Activated CD4-positive, CD25-positive, alpha-beta regulatory T cell (primary cell): ENCODE measurements at places on chromosomes 4 and X.

- no peak for DNase-seq
Observed at GRCh38 chr4:97646997-97647396, 496.3 kb downstream of the STPG2 start.

DNA sequence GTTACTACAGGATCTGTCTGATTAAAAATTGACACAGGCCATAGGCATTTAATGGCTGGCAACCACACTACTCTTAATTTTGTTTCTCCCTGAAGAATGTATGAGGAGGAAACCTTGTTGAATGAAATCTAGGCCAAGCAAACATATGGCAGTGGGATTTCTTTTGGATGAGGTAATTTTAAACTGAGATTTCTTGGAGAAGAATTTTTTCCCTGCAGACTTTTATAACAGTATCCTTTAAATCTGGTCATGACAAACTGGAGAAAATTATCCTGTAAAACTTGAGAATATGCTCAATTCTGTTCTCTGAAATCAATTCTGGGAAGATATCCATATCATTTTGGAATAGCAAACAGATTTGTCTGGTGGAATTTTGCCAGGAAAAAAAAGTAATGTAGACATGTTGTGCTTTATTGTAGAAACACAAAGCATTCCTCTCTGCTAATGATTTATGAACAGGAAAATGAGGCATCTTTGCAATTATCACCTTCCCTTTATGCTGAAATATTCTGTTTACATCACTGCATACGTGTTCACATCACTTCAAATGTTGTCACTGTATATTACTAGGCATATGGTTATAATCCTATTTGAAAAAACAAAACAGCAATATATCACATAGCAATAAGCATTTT is 108.3 kb upstream of the ARSJ start:
- DNase-seq = no peak

- no peak for DNase-seq
Observed at GRCh38 chrX:50635817-50636365, 165.3 kb upstream of the DGKK start.

DNA sequence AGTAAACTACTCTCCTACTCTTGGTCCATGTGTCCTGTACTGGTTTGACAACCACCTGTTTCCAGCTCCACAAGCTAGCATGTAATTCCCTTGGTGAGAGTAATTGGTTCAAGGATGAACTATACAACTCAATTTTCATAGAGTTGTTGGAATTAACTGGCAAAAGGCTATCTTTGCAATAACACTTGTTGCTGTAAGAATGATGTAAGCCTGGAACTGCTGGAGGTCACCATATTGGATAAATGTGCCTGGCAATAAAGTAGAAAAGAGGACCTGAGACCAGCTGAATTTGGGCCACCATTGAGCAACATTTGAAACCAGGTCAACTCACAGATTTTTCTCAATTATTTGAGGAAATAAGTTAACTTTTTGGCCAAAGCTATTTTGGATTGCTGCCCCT is 175.5 kb downstream of the CAMK2D start:
- no peak for DNase-seq

DNA sequence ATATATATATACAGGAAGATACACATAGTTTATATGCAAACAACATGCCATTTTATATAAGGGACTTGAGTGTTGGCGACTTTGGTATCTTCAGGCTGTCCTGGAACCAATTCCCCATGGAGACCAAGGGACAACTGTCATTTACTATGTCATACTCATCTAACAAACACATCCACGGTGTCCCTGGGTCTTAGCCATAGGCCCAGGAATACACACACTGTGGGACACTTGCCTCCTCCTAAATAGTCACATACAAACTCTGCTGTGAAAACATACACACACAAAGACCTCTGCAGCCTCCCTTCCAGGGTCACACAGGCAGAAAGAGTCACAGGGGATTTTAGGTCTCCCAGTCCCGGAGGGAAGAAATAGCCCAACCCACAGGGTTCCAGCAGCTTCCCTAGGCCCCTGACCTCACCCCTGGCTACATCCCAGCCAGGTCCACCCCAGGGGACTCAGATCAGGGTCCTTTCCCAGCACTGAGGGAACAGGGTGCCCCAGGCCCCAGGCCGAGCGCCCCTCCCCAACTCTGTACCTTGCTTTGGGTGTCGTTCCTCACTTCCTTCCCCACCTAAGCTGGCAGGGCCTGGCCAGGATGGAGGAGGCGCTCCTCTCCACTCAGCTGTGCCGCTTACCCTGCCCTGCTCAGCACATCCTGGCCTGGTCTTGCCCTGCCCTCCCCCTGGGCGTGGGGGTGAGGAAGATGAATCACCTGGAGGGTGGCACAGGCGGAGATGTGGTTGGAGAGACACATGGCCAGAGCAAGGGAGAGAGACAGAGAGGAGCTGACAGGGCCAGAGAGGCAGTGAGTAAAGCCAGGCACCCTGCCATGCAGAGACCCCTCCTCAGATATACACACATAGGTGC is 21.8 kb downstream of the FGD1 start:
- DNase-seq = no peak

DNA sequence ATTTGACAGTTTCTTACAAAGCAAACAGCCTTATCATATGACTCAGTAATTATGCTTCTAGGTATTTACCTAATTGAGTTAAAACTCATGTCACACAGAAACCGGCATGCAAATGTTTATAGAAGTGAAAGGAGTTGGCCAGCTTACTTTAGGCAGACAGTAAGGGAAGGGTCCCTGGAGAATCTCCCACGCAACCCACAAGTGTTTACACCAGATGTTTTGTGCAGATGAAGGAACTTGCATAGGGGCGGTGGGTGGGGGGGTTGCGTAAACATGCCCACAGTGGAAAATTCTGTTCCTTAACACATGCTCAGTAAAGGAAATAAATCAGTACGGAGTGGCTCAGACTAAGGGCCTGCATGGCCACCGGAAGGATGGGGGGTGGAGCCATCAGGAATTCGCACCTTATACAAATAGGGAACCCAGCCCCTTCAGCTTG is 330.5 kb upstream of the AADAT start:
- DNase-seq = no peak

- DNase-seq = no peak
Observed at GRCh38 chr4:113406723-113407016, 354.9 kb downstream of the CAMK2D start.

- DNase-seq = no peak
Observed at GRCh38 chrX:120457766-120458180, 11.3 kb downstream of the LAMP2 start.

DNA sequence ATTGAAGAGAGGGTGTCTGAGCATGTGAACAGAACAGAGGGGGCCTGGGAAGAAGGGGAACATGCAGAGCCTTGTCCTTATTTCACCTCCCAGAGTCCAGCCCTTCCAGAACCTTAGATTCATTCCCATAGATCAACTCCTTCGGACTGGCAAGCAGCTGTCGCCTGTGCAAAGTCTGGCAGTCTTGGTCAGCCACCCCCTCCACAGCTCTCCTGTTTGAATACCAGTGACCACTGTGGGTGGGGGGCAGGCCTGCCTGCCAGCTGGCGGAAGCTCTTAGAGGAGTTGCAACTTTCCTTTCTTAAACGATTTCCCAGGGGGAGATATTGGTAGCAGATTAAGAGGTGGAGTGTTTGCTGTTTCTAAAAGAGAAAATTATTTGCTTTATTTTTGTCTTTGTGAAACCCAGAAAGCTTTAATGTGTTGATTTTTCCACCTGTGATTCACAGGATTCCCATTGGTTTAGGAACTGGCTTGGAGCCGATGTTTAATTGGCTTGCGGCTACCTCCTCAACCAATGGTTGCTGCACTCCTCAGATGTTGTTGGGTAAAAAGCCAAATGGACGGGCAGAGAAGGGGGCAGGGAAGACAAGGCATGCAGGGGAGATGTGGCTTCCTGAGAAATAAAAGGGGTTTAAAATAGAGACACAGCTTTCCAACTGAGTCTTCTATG is 62.2 kb upstream of the PRPS1 start:
- DNase-seq = no peak

GRCh38 chr4:11488657-11489452 is 60.2 kb upstream of the HS3ST1 start:
- no peak for DNase-seq

- DNase-seq = no peak
Observed at GRCh38 chr4:20323991-20324390, 72.3 kb downstream of the SLIT2 start.

DNA sequence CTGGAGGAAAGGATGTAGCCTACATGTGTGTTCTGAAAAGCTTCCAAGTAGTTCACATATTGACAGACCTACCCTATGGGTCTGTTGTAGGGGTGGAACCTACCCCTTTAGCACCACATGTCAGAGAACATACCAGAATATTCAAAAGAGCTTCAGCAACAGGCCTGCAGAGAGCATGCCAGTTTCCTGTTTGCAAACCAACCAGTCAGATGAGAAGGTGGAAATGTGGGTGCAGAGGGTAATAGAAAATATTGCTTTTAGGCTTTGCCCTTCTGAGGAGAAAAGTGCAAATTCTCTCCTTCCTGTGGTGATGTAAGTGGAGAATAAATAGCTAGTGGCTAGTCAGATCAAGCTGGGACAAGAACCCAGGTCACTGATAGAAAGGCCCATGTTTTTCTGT is 16.4 kb downstream of the INTS6L start:
- no peak for DNase-seq

DNA sequence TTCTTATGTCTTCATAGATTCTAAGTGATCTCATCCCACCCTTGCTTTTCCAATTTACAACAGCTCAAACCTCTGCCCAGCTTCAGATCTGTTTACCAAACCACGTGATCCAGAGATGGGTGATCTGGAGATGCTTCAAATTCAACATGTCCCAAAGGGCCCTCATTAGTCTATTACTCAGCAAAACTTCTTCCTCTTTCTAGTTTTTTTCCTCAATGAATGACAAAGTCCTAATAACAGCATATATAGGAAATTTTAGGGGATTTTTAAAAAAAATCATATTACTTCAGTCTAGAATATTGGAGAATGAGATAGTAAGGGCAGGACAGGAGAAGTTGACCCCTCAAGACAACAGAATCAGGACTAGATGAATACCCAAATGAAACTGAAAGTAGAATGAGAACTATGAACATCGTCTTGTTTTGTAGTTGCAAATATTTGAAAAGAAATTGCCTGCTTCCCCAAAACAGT is 127.1 kb downstream of the CFAP299 start:
- DNase-seq = no peak

GRCh38 chrX:46647251-46647650 is 73.7 kb downstream of the CHST7 start:
- no peak for DNase-seq

DNA sequence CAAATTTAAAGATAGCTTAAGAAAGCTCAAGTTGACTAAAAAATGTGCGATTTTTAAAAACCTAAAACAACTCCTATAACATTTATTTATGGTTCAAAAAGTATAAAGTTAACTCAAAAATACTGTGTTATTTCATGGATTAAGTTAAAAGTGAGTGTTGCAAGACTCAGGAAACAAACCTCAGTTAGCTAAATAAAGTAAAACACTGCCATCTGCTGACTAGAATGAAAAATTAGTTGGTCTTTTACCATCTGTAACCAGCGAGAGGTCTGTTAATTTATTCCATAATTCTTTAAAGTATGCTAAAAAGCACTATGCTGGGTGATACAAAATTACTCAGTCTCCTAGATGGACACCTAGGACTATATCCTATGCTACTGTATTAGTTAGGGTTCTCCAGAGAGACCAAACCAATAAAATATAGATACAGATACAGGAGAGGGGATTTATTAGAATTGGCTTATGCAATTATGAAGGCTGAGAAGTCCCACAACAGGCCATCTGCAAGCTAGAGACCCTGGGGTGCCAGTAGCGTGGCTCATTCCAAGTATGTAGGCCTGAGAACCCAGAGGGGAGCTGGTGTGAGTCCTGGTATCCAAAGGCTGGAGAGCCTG is 4.9 kb upstream of the WDFY3 start:
- DNase-seq = no peak

GRCh38 chrX:134908356-134908755 is 82.4 kb upstream of the SMIM10 start:
- DNase-seq = no peak

GRCh38 chrX:153412746-153413720 is 1.8 kb downstream of the ZFP92 start:
- no peak for DNase-seq

DNA sequence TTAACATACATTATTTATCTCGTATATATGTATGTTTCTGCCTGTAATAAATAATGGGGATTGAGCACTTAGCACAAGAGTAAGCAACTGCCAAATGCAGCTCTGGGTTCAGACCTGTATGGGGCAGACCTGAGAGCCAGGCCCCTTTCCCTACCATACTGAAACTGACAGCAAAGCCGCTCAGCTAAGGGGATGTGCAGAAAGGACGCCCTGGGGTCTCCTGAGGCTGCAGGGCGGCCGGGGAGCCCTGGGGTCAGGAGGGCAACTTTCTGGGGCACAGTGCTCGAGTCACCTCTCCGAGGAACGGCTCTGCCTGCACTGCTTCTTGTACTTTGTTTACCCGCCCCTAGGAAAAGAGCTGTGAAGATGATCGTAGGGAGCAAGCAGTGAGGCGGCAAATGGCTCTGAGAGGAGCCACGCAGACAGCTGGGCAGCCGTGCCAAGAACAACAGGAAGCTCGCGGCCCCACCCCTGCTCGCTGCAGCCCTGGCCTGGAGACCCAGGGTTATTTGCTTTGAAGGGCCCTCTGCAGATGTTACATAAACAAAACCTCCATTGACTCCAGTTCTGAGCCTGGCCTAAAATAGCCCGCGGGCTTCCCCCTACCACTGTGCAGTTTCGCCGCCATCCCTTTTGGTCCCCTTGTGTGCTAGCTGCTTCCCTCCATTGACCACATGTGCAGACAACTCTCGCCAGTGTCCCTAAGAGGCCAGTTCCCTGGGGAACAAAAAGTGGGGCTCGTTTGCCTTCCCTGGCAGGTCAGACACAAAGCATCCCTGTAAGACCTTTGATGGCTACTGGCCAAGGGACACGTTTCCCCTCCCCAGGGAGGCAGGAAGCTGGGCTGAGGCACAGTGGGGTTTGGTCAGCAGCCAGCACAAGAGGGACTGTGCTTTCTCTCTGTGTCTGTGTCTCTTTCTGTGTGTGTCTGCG is 111.3 kb upstream of the LNX1 start:
- no peak for DNase-seq

GRCh38 chrX:11908371-11908770 is 150.3 kb downstream of the MSL3 start:
- no peak for DNase-seq

DNA sequence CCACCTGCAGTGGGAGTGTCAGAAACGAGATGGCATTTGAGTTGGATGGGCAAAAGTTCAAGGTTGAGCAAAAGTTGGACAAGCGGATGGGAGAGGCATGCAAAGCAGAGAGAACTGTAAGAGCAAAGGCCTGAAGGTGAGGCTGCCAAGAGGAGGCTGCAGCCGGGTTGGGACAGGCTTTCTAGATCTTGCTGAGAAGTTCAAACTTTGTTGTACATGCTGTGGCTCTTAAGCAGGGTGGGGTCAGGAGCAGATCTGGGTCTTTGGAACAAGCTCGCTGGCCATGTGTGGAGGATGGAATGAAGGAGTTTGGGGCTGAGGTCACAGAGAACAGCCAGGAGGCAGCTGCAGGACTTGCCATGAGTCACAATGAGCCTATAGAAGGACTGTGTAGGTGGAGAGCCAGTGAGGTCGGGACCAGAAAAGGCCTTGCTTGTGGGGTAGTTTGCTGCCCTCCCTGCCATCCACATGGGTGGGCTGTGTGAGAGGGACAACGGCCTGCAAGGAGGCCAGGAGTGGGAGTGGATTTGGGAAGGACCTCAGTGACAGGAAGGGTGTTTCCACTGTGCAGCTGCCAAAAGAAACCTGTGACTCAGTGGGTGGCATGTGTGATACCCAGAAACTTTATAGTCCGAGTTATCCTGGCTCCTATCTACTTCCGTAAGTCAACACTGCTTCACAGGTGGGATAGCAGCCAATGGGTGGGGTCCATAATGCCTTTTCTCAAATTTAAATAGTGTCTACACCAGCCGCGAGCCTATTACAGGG is 210.4 kb downstream of the MID1IP1 start:
- no peak for DNase-seq
